T1000 (cell line): ENCODE measurements at places on chromosomes 11 and 22.
A peak's percentile ranks its signal among the peaks of the same experiment; 100 is the strongest.

- DNase-seq, result no peak
Observed at GRCh38 chr22:49123621-49124192, 704.0 kb downstream of the BRD1 start.

GRCh38 chr11:100434821-100435641, 252.1 kb upstream of the ARHGAP42 start:
- no peak for DNase-seq

GRCh38 chr22:37012262-37012904, 6.9 kb downstream of the TST start:
- no peak for DNase-seq

- no peak for DNase-seq
Observed at GRCh38 chr22:17149076-17149815, 9.8 kb downstream of the HDHD5 start.

DNA sequence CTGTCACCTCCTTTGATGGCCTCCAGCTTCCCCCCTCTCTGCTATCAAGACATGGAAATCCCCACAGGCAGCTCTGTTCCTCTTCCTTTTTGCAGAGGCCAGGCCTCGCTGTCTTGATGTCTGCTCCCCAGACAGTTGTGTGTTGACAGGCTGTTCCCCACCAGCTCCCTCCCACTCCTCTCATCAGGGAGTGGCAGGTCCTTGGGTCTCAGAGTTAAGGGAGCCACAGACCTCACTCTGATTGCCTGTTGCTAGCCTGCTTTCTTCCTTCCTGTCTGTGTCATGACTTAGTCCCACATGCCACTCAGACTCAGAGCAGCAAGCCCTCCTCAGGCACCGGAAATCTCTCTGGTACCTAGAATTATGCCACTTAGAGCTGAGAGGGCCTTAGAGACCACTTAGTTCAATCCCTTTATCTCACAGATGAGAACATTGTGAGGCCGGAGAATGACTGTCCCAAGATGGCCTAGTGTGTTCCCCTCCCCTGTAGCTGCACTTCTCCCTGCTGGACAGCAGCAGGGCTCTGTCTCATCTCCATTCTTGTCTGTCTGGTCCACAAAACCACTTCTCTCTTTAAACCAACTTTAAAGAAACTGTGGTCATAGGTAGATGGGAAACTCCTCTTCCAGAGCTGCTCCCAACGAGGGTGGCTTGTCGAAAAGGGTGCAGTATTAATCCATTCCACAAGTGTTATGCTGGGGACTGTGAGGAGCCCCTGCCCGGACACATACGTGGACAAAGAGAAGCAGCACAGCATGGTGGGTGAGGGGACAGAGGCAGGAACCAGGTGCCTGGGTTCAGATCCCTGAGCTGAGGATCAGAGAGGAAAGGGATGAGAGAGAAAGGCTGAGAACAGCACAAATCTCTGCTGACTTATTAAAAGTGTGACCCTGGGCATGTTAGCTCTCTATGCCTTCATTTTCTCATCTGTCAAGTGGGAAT, 4.2 kb downstream of the AMPD3 start:
- DNase-seq, result no peak

GRCh38 chr11:95655536-95655935, 134.0 kb downstream of the FAM76B start:
- no peak for DNase-seq

DNA sequence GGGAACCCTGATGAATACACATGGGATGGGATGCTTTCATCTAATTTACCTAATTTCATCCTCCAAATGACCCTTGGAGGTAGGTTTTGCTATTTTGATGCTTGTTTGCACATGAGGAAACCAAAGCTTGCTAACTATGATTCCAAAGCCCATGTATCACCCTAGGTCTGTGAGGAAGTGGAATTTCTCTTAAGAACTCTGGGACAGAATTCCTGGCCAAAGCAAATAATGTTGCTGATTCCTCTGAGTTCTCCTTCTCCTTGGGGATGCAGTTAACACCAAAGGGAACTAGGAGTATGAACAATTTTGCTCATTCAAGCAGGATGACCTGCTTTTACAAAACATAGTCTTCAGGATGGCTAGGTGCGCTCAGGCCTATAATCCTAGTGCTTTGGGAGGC, 80.0 kb downstream of the KCNC1 start:
- no peak for DNase-seq

DNA sequence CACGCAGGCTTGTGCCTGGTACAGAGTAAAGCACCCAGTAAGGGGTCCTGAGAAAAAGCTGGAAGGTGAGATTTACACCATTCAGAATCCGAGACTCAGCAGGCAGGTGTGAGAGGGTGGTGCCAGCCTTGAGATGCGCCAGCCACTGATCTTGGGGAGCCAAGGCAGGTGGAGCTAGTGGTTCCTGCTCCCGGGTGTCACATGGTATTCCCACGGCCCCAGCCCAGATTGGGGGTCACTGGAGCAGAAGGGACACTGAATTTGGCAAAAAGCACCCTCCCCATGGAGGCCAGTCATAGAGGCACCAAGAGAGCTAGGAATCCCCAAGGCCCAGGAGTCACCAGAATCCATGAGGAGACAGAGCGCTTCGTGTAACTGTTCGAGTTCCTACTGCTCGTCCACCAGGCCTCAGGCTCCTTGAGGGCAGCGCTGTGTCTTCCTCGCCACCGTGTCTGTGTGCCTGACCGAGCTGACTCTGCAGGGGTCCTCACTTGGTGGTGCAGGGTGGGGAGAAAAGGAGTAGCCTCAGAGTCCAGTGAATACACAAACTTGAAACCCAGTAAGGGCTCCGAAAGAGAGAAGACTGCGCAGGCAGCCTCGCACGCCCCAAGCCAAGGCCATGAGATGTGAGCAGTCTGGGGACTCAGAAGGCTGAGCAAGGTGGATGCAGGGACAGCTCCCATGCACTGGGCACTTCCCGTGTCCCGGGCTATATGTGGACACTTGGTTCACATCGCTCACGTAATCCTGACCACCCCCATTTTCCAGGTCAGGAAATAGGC, 28.2 kb downstream of the TOM1 start:
- DNase-seq, result no peak

- no peak for DNase-seq
Observed at GRCh38 chr11:42422090-42422489, 889.7 kb upstream of the API5 start.

GRCh38 chr11:40337118-40337517, 1122.3 kb downstream of the LRRC4C start:
- DNase-seq, result no peak

- no peak for DNase-seq
Observed at GRCh38 chr11:114226356-114226755, 69.8 kb upstream of the NNMT start.

- no peak for DNase-seq
Observed at GRCh38 chr11:1647901-1648652, 18.5 kb downstream of the KRTAP5-5 start.

- no peak for DNase-seq
Observed at GRCh38 chr11:44766972-44767278, 40.2 kb downstream of the TSPAN18 start.

DNA sequence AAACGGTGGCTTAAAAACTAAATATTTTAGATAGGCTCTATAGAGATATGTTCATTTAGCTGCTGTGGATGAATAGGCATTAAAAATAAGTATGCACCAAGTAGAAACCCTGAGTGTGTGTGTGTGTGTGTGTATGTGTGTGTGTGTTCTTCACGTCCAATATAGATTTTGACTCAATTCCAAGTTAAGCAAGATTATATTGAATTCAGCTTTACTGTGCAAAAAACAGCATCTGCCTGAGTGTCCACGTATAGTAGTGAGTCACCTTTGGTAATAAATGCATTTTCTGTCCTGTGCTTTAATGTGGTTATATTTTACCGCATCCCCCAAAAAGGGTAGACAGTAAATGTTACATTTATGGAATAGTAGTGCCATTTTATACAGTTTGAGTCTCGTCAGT, 71.2 kb downstream of the PDHX start:
- DNase-seq, result no peak

DNA sequence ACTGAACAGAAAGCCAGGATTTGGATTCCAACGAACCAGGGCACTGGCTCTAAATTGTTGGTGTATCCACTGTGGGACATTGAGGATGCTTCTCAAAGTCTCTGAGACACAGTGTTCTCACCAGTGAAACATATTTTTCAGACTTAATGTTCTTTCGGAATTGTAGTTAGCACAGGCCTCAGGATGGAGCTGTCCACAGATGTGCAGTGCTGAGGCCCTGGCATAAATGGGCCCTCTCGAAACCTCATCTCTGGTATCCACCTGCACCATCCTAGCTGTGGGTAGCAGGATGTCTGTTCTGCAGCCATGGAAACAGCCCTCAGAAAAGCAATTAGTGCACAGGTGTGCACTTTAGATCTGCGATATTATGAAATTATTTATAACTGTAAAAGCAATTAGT, 656.8 kb downstream of the TBC1D22A start:
- DNase-seq, result no peak

GRCh38 chr11:129117595-129118350, 74.4 kb downstream of the ARHGAP32 start:
- no peak for DNase-seq

DNA sequence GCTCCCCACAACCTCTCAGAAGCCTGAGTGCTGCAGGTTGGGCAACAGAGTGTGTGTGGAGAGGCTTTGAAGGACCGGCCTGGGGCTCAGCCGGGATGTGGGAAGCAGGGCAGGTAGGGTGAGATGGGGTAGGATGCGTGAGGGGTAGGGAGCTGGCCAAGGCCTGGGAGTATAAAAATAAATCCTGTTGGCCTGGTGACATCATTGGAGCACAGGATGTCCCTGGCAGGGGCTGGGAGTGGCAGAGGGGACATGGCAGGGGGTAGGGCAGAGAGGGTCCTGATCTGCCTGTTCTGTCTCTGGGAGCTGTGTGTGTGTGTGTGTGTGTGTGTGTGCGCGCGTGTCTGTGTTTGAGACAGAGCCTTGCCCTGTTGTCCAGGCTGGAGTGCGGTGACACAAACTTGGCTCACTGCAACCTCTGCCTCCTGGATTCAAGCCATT, 28.6 kb downstream of the TEF start:
- DNase-seq, result no peak

GRCh38 chr11:123145661-123146060, 49.4 kb downstream of the CLMP start:
- no peak for DNase-seq

DNA sequence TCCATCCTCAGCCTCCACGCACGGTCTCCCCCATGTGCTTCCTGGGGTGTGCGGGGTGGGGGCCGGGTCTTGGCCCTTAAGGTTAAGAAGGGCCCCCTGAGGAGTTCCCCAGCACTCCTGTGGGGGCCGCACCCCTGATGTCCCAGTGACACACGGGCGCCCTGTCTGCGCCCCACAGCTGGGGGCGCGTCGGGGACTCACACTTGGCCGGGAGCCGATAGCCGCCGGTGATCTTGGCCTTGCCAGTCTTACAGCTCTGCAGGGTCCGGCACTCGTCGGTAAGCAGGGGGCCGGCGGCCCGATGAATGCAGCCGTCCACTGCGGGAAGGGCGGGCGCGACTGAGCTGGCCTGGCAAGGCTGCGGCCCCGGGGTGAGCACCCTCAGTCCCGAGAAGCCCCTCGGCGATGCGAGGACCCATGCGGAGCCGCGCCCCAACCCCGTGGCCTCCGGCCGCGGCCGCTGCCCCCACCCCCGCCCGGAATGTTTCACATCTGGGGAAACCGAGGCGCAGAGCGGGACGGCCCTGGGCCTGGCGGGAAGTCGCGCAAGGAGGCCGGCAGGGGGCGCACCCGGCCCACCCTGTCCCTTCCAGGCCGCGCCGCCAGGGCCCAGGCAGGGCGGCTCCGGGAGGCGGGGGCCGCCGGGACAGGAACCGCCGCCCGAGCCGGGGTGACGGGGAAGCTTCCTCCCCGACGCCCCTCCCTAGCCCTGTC, 13.9 kb downstream of the OTUB1 start:
- DNase-seq, result no peak

- DNase-seq, result no peak
Observed at GRCh38 chr11:120775986-120776951, 247.6 kb upstream of the TBCEL start.

- DNase-seq, result no peak
Observed at GRCh38 chr11:94702481-94702880, 65.7 kb upstream of the AMOTL1 start.

GRCh38 chr22:38505541-38506117, 482 bp downstream of the DDX17 start:
- DNase-seq, result peak; percentile 58

GRCh38 chr11:1039481-1040427, 3.2 kb upstream of the MUC6 start:
- no peak for DNase-seq

- no peak for DNase-seq
Observed at GRCh38 chr22:27881421-27881820, 37.6 kb downstream of the PITPNB start.

DNA sequence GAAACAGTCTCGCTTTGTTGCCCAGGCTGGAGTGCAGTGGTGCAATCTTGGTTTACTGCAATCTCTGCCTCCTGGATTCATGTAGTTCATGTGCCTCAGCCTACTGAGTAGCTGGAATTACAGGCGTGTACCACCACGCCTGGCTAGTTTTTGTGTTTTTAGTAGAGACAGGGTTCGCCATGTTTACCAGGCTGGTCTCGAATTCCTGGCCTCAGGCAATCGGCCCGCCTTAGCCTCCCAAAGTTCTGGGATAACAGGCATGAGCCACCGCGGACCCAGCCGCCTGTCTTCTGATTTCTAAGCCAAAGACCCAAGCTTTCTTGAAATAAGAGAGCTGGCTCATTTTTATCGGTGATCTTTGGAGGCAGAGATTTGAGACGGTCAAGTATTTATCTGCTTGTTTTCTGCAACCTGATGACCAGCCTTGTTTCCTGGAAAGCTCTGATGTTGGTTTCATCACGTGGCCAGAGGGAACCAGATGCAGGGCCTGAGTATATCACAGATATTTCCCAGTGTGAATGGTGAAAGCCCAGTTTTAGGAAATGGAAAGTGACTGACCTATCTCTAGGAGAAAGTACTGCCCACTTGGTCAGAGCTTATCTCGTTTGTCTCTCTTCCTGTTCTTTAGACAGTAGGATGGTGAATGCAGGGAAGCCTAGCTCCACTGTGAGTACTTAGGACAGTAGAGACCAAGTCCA, 5.7 kb upstream of the SIDT2 start:
- DNase-seq, result no peak

DNA sequence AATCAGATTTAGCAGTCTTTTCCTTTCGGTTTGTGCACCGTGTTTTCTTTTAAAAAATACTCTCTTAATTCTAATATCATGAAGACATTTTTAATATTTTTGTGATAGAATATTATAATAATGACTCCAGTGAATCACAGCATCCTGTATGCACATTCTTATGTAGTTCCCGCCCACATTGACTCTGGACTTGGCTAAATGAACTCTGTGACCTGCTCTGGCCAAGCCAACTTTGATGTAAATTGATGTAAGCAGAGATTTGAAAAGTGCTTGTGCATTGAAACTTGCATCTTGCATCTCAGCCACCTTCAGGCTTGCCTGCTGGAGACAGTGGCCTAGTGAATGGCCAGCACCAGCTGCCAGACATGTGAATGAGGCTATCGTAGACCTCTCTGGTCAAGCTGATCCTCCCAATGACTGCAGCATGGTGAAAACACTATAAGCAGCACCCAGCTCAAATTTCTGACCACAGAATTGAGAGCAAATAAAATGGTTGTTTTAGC, 29.2 kb upstream of the PGM2L1 start:
- DNase-seq, result no peak

- DNase-seq, result no peak
Observed at GRCh38 chr22:17120711-17121232, 388 bp downstream of the TMEM121B start.

GRCh38 chr22:43948836-43949406, 6.3 kb upstream of the SAMM50 start:
- no peak for DNase-seq

GRCh38 chr11:62233730-62234129, 8.3 kb upstream of the SCGB1D2 start:
- no peak for DNase-seq
